AG09309 (cell line): ENCODE measurements at places on chromosomes 4 and X.
A peak's percentile ranks its signal among the peaks of the same experiment; 100 is the strongest.

DNA sequence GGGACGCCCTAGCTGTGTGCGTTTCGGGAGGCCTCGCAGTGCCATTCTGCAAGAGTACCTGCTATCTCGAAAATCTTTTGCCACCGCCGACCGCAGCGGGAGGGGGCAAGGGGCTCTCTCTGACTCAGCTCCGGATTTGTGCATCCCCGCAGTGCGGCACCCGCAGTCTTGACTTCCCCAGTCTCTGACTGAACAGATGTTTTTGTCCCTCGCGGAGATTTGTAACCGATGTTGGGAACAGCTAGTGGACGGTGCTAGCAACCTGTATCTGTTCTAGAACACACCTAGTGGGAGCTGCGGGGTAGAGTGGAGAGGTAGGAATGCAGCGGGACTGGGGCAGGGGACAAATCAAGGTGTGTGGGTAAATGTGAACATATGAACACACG is 17.2 kb downstream of the NKX6-1 start:
- DNase-seq = no peak

DNA sequence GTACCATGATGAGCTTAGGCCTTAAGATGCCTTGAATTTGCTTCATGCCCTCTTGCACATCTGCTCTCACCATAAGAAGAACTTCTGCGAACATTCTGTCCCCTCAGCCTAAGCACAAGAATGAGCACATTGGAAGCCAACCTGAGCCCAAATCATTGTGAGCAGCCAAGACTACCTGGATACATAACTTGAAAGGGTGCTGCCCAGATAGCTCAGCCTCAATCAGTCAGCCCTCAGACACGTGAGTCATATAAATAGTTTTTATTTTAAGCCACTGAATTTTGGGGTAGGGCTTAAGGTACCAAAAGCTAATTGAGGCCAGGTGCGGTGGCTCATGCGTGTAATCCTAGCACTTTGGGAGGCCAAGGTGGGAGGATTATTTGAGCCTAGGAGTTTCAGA is 27.5 kb upstream of the BBS12 start:
- DNase-seq = no peak

- peak; percentile 27 for DNase-seq
Measured at GRCh38 chr4:102263024-102263787, 82.1 kb downstream of the SLC39A8 start.

GRCh38 chr4:112759313-112759712 is 122.4 kb downstream of the LARP7 start:
- no peak for DNase-seq

DNA sequence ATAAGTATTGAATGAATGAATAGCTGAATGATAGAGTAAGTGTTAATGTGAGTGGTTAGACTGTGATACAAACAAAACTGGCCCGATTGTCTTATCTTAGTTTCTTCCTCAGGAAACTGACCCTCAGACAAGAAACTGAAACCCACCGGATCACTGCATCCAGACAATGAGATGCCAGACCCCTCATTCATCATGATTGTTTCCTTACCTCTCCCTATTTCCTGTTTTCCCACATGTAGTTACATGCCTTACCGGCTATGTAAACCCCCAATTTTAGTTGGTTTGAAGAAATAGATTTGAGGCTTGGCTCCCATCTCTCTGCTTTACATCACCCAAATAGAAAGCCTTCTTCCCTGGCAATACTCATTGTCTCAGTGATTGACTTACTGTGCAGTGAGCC is 218.9 kb upstream of the PPP1R2C start:
- DNase-seq = no peak

GRCh38 chr4:184423003-184423686 is 51.2 kb downstream of the IRF2 start:
- no peak for DNase-seq
